IMR-90 (cell line): ENCODE measurements at places on chromosomes 7 and 10.

DNA sequence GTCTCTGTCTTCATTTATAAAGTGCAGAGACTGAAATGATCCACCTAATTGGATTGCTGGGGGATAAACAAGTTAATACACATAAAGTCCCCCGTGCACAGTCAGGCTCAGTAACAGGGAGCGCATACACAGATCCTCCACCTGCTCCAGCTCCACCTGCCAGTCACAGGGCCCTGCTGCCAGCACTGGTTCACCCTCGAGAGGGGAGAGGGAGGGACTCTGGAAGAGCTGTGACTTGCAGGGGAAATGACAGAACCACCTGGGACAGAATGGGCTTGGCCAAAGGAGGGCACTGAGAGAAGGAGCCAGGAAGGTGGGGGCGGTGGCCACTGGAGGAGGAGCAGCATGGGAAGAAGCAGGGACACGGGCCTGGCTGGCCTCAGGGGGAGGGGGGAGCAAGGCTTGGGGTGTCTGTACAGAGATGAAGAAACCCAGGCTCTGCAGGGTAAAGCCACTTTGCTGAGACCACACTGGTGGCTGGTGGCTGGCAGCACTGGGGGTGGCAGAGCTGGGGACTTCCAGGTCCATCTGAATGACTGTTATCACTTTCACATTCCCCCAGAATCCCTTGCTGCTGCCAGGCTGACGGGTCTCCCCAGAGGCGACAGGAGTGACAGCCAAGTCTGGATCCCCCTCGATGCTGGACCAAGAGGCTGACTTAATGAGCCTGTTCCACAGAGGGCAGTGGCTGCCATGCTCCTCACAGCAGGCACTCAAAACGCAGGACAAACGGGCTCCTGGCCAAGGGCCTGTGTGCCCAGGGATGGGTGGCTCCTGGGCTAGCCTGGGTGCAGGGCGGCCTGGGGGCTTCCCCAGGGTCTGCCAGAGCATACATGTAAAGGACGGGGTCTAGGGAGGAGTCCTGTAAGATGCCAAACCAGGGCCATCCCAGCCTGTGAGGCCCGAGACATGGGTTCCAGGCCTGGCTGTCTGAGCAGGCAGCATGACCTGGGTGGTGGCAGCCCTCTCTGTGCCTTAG, 151.1 kb downstream of the SH3PXD2A start:
- no peak for DNase-seq

GRCh38 chr10:69934768-69935167, 117.9 kb upstream of the MACROH2A2 start:
- DNase-seq = no peak

GRCh38 chr7:146206270-146206669, 89.7 kb downstream of the CNTNAP2 start:
- no peak for DNase-seq

GRCh38 chr7:129189661-129190310, 1.4 kb downstream of the SMO start:
- peak; percentile 23 for DNase-seq

DNA sequence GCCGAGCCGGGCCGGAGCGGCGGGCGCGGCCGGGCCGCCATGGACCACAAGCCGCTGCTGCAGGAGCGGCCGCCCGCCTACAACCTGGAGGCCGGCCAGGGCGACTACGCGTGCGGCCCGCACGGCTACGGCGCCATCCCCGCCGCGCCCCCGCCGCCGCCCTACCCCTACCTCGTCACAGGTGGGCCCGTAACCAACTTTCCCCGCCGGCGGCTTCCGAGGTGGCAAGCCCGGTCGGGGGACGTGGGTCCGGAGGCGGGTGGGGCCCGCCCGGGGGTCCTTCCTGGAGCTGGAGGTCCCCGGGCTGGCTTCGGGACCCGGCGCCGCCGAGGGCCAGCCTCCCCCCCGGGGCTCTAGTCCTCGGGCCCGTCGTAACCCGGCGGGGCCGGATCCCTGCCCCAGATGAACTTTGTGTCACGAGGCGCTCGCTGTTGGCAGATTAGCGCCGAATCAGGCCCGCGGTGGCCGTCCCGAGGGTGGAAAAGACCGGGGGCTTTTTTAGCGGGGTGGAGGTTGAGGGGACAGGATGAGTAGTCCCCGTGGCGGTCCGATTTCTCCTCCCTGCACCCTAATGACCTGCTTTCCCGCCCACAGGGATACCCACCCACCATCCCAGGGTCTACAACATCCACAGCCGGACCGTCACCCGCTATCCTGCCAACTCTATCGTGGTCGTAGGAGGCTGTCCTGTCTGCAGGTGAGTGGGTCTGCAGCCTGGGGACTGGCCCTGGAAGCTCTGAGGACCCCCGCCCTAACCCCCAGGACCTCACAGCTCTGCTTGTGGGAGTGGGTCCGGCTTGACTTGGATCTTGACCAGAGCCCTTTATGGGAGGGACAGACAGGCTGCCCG, 496 bp downstream of the BRI3 start:
- no peak for DNase-seq
